Hematopoietic multipotent progenitor cell treated with erythropoietin and hydrocortisone succinate and interleukin-3 and kit ligand, for 8 days (in vitro differentiated cells): ENCODE measurements at places on chromosomes 2 and 18.

- DNase-seq = no peak
These were observed 123.8 kb downstream of the HRH4 start for GRCh38 chr18:24584205-24584604.

- no peak for DNase-seq
These were observed 10.1 kb downstream of the BAZ2B start for GRCh38 chr2:159606287-159606686.

- no peak for DNase-seq
These were observed 44.4 kb downstream of the ST8SIA5 start for GRCh38 chr18:46712406-46712805.

GRCh38 chr18:5626130-5626880, 82.5 kb upstream of the EPB41L3 start:
- DNase-seq = no peak

DNA sequence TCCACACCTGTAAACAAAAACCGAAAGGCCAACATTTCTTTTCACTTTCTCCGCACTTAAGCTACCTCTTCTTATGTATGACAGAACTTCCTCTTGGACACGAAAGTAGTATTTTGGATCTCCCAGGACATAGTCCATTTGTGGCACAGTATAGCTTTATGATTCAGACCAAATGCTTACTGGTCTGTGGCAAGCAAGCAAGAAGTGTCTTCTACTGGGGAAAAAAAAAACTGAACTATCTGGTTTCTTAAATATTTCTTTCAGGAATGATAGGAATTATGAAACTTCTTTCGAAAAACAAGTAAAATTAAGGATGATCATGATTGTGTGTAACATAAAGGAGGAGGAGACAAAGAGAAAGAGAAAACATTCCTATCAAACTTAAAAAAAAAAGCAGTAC, 33.6 kb downstream of the SRBD1 start:
- DNase-seq = no peak

DNA sequence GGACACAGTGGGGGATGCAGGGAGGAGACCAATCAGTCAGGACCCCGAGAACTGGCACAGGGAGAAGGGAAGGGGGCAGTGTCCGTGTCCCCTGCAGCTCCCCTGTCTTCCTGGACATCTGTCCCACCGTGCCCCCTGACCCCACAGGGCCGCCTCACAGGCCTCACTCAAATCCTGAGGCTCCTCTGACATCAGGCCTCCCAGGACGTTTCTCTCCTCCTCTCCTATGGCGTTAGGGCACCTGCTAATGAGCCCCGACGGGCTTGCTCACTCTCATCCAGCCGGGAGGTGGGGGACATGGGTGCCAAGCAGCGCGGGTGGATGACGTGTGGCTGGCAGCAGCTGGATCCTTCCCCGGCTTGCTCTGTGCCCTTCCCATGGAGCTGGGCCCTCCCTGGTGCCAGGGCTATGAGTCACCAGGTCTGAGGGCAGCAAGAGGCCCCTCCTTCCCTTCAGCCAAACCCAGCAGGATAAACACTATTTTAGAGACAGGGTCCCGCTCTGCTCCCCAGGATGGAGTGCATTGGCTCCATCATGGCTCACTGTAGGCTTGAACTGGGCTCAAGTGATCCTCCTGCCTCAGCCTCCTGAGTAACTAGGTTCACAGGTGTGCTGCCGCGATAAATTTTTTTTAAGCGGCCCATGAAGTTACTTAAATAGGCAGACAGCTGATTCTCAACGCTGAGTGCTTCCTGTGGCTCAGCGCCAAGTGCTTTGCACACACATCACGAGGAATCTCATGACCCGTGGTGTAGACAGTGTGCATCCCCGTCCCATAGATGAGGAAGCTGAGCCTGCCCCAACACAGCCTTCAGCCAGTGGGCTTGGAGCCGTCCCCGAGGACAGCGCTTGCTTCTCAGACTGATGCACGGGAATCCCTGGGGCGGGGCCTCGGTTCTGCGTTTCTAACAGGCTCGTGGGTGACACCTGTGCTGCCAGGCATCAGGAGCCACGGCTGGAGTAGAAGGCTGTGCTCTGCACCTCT, 64.5 kb upstream of the HDAC4 start:
- no peak for DNase-seq

DNA sequence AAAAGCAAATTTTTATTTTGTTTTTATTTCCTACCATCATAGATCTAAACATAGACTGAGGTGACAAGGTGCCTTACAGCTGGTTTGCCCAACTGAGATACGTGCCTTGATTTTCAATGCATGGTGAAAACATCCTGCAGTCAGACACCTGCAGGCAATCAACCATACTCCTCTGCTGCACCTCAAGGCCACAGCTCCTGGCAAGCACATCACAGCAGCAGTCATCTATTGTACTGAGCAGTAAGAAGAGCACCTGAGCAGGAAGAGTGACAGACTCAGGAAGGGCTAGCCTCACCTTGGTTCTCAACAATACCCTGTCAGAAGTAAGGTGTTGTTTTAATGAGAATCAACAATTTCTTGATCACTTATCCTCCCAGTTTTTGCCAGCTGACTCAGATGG, 1206.8 kb upstream of the NRXN1 start:
- DNase-seq = no peak

GRCh38 chr2:186433040-186433439, 53.0 kb upstream of the ZC3H15 start:
- no peak for DNase-seq

GRCh38 chr2:233926806-233927205, 9.6 kb downstream of the TRPM8 start:
- DNase-seq = no peak

DNA sequence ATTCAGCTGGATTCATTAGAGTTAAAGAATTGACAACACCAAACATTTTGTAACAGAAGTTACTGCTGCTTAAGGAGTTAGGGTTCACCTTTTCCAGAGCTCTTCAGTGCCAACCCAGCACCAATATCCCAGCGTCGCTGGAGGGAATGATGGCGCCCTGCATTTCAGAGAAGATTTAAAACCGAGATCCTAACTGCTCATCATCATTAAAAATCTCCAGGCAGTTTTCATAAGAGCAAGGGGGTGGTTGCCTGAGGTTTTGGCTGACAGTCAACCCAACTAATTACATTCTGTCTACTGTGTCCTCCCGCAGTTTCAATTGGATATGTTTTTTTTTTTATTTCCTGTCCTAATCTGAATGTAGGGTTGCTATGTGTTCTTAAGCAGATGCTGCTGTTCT, 509.6 kb upstream of the TCF4 start:
- no peak for DNase-seq

GRCh38 chr2:37665043-37665442, 6.4 kb downstream of the CDC42EP3 start:
- no peak for DNase-seq

GRCh38 chr2:12168791-12169388, 422.5 kb downstream of the LPIN1 start:
- no peak for DNase-seq

DNA sequence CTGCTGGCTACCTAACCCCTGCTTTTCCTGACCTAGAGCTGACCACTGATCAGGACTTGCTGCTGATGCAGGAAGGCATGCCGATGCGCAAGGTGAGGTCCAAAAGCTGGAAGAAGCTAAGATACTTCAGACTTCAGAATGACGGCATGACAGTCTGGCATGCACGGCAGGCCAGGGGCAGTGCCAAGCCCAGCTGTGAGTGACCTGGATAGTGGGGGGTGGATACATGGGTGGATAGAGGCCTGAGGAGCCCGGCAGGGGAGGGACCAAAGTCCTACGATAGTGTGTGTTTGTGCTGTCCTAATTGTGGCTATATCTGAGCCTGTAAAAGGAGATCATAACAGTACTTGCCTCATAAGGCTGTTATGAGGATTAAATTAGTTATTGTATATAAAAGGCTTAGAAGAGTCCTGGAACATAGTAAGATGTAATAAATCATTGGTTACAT, 8.2 kb downstream of the PLCD4 start:
- DNase-seq = no peak

- DNase-seq = no peak
These were observed 125.1 kb upstream of the MGAT5 start for GRCh38 chr2:134128746-134129145.

DNA sequence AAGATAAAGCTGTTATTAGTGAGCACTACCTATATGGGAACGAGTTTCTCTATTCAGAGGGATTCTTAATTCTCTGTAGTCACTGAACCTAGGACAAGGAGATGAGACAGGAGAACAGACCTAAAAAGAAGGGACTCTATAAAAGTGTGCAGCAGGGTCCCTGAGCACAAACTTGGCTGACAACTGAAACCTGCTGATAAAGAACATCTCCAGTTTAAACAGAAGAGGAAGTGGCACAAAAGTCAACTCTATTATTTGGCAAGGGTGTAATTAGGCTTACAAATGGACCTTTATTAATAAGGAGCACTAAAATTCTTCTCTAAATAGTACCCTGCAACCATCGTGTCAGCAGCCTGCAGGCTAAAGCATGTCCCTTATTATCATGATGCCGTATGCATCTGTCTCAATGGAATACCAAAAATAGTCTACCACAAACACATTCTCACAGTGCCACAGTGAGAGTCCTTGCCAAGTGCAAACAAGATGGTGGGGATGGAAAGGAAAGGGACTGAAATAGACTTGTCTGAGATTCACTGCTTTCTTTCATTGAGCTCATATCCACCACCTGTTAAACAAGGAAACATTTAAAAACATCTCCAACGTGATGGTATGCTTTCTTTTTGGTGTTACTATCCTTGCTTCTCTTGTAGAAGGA, 260.2 kb downstream of the INSIG2 start:
- no peak for DNase-seq

GRCh38 chr2:236855866-236856847, 229.5 kb upstream of the COPS8 start:
- DNase-seq = no peak

GRCh38 chr18:60246606-60247005, 126.0 kb downstream of the MC4R start:
- no peak for DNase-seq
